ENCODE measurements at places on chromosomes 3 and 15. TPM values are rescaled to one million over a fixed set of nuclear protein-coding genes. Genes with fewer than 3 reads are reported as not detected.

FMN1 gene
- 1.7 TPM for total RNA-seq

- DNase-seq = no peak
Observed at GRCh38 chr3:160577556-160578195, 12.3 kb upstream of the KPNA4 start.

GRCh38 chr15:81865850-81866537 is 179.8 kb downstream of the MEX3B start:
- DNase-seq = no peak

GRCh38 chr3:194083637-194084224 is 52.2 kb upstream of the HES1 start:
- DNase-seq = no peak

GRCh38 chr15:90680371-90680935 is 36.7 kb upstream of the BLM start:
- peak; percentile 92 for DNase-seq

RPL14 gene
- 984 TPM for total RNA-seq

H1-8 gene
- total RNA-seq = not detected

PLCH1 gene
- total RNA-seq = 0.14 TPM

- DNase-seq = no peak
Observed at GRCh38 chr3:178525251-178525650, 11.0 kb upstream of the KCNMB2 start.

Data from foreskin keratinocyte (primary cell).